ENCODE measurements at places on chromosomes 2 and 18. TPM values are rescaled to one million over a fixed set of nuclear protein-coding genes. Genes with fewer than 3 reads are reported as not detected.

DNA sequence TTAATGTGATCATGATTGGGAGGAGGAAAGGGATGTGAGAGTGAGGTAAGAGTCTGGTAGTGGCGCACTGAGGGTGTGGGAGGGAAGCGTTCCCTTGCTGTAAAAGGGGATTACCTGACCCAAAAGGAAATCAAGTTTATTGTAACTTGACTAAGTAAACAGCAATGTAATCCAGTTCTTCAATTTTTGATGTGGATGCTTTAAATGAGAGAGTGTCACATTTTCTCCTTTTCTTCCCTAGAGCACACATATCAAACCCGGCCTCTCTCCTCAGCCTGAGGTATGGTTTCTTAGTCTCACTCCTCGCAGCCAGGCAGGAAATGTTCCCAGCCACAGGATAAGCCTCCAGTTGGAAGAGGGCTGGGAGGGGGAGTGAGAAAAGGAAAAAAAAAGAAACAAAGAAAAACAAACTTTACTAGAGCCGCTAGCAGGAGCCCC, 688 bp upstream of the ARHGAP28 start:
- no peak for DNase-seq

The IL1R1 gene
- 36.3 TPM for polyA plus RNA-seq

- DNase-seq = no peak
Measured at GRCh38 chr2:112239862-112240261, 15.0 kb downstream of the ZC3H8 start.

DNA sequence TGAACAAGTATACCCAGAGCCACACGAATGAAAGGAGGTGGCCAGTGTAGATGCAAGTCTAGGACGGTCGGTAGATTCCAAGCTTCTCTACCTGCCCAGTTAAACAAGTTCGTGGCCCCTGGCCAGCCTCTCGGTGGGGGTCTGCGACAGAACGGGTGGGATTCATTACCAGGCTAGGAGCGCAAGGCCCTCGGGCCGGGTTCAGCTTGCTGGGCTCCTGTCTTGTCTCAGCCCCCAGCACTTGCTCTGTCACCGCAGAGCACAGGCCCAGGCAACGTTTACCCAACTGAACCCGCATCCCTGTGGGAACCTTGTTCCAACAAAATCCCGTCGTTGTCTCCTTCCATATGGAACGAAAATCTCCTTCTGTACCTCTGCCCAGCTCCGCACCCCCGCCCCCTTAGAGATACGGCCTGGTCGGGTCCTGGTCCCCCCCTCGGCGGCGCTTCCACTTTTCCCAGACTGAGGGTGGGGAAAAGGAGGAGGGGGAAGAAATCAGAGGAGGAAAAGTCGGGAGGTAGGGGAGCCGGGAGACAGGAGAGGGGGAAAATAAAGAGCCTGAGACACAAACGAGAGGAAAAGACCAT, 1.9 kb upstream of the EMX1 start:
- no peak for DNase-seq

The IL36RN gene
- polyA plus RNA-seq = not detected

DNA sequence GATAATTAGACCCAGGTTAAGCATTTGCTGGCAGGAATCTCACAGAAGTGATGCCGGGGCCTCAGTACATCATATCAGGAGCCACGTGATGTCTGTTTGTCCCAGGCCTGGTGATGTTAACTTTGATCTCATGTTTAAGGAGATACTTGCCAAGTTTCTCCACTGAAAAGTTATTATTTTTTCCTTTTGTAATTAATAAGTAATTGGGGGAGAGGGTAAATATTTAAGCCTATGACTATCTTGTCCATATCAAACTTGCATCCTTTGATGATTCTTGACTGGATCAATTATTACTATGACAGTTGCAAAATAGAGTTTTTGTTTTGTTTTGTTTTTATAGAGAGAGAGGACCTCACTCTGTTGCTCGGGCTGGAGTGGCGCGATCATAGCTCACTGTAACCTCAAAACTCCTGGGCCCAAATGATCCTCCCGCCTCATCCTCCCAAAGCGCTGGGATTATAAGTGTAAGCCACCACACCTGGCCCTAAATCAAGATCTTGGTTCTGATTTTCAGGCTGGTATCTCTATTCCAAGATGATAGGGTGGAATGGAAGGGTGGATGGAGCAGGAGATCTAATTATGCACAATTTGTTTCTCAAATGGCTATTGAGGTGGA, 46.4 kb downstream of the SLC4A1AP start:
- no peak for DNase-seq

The AGXT gene
- polyA plus RNA-seq = not detected

The COLEC12 gene
- polyA plus RNA-seq = 20.7 TPM

DNA sequence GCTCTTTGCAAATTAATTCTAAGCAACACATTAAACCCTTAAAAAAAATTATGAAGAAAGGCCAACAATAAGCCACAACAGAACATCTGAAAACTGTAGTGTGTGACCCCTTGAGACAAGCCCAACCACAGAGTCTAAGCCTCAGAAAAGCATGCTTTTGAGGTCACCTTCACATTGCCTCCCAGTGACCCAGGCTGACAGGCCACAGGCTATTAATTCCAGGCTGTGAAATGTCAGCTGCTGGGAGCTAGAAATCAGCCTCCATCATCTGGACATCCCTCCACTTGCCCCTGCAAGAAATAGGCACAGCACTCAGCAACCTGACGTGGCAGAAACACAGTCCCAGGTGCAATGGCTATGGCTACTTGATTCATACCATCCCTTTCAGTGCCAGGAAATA, 179.4 kb upstream of the ZFP36L2 start:
- DNase-seq = no peak

GRCh38 chr2:128613876-128614275, 295.2 kb upstream of the HS6ST1 start:
- DNase-seq = no peak

GRCh38 chr2:43715300-43716098, 39.3 kb upstream of the C1GALT1C1L start:
- DNase-seq = no peak

The MAP3K19 gene
- not detected for polyA plus RNA-seq

The MPP4 gene
- 0.04 TPM for polyA plus RNA-seq

The LOXHD1 gene
- polyA plus RNA-seq = 0.29 TPM

The LDAH gene
- polyA plus RNA-seq = 6.3 TPM

The CLEC4F gene
- 1.3 TPM for polyA plus RNA-seq

DNA sequence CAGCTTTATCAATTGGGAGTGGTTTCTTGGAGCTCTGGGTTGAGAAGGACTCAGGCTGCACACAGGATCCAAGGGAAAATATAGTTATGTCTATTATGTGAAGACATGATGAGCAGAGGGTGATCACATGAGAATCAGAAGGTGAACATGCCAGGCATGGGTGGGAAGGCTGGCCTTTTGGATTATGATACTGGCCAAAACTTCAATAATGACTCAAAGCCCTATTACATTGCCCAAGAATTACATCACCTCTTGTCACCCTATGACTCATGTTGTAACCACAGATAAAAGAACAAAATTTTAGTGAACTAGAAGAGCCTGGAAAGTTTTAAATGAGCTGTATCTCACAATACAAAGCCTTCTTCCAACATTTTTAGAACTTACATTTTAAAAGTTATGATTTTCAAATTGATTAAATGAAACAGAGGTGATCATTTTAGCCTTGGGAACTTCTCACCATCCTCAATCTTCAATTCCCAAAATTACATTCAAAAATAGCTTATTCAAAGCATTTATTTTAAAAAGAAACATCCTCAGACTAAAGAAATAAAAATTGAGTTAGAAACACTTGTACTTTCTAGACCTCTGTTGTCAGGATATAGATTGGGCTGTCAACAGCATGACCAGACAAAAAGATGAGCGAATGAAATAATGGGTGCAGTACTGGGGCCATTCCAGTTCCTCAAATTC, 428.3 kb downstream of the MBD2 start:
- DNase-seq = no peak

- no peak for DNase-seq
Measured at GRCh38 chr2:28751956-28752630, 463 bp downstream of the PPP1CB start.

The KCNS3 gene
- 1.8 TPM for polyA plus RNA-seq

The ERMN gene
- polyA plus RNA-seq = 0.08 TPM

The CDK5R2 gene
- polyA plus RNA-seq = not detected

The FASTKD2 gene
- polyA plus RNA-seq = 14.3 TPM

GRCh38 chr2:134778372-134778771, 59.6 kb upstream of the TMEM163 start:
- DNase-seq = no peak

The ANKRD30B gene
- not detected for polyA plus RNA-seq

GRCh38 chr2:72212486-72212855, 64.8 kb upstream of the CYP26B1 start:
- DNase-seq = no peak

- no peak for DNase-seq
Measured at GRCh38 chr2:62505109-62505749, 766 bp downstream of the TMEM17 start.

DNA sequence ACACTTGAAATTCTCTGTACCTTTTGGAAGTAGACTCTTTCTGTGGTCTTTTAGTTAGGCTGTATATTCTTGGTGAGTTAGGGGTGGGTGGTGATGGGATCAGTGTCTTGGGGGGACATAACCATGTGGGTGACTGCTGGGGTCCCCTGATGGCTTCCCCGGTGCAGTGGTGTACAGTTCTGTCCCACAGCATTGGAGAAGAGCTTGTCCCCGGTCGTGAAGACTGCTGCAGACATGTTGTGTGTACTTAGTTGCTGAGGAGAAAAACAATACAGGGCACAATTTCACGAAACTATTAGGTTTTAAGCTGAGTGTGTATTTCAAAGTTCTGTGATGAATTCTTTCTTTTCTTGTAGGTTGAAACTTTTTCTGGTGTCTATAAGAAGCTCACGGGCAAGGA, 5.4 kb downstream of the RPS7 start:
- no peak for DNase-seq

DNA sequence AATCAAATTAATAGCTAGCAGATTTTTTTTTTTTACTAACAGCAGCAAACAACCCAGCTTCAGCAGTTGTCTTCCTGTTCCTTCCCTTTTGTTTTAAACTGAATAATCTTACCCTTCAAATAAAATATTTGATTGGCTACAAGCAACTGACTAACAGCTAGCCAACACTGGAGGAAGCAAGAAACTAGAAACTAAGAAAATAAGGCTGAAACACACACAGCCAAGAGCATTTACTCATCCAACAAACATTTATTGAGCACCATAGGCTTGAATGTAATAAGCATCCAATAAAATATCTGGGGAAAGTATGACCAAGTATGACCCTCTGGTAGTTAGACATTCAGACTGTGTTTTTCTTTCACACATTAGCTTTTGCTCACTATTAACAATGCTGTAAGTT, 189.2 kb downstream of the CD226 start:
- no peak for DNase-seq

DNA sequence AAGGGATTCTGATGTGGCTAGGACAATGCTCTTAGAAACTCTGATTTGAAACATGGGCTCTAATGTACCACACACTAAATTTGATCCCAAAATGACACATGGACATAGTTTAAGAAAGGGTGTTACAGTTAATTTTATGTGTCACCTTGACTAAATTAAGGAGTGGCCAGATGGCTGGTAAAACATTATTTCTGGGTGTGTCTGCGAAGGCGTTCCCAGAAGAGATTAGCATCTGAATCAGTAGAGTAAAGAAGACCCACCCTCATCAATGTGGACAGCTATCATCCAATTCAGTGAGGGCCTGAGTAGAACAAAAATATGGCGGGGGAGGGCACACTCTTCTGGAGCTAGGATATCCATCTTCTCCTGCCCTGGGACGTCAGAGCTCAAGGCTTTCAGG, 283.1 kb upstream of the CHAC2 start:
- no peak for DNase-seq

DNA sequence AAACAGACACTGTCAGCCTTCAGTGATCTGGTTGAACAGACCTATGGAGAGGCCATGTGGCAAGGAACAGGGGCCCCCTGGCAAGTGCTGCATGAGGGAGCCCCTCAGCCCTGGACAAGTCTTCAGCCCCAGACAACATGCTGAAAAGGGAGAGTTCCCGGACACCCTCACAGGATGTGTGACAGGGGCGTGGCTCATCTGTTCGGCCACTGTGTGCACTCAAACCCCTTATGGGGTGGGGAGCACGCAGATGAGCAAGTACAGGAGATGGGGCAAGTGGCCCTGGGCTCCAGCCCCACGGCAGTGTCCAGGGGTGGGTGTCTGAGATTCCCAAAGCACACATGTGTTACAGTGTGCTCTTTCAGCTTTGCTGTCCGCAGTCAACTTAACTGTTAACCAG, 35.4 kb upstream of the MPPE1 start:
- no peak for DNase-seq

- no peak for DNase-seq
Measured at GRCh38 chr2:113028112-113028511, 22.9 kb downstream of the IL36A start.

DNA sequence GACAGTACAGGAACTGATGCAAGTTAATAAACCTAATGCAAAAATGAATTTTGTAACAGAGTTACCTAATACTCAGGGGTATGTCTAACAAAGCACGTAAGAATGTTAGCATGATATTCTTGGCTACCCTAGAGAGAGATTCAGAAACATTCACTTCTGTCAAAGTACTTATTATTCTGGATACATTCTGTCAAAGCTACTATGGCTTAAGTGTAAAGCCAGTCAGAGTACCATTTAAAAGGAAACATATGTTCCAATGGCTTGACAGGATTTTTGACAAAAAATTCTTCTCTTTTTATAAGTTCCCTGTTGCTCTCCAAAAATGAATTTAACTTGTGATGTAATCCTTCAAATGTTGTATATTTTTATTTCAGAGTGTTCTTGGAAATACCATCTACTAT, 85.5 kb downstream of the PIGN start:
- no peak for DNase-seq

The FAM237A gene
- polyA plus RNA-seq = not detected

DNA sequence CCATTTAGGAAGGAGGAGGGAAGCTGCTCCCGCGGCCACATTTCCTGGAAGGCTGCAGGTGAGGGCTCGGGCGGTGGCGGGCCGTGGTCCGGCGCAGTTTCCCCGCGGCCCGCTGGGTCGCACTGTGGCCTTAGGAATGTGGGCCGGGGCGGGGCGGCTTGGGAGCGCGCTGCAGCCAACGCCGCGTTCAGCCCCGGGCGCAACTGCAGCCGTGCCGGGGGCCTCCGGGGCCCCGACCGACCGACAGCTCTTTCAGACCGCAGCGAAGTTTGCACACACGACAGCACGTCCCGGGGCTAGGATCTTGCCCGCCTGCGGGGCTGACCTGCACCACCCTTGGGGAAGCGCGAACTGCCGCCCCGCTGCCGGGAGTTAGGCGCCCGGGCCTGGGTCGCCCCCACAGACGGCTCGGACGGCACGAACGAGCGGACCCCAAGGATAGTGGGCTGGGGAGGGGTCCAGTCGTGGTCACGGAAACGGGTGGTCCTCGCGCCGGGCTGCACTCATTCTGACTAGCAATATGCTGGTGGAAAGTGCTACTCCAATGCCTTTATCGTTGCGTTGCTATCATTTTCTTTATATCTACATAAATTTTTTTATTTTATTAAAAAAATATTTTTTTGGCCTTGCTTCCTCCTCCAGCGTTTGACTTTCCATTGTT, 69.9 kb upstream of the DLX2 start:
- DNase-seq = peak; percentile 57

- no peak for DNase-seq
Measured at GRCh38 chr2:119261493-119262225, 38.0 kb downstream of the STEAP3 start.

DNA sequence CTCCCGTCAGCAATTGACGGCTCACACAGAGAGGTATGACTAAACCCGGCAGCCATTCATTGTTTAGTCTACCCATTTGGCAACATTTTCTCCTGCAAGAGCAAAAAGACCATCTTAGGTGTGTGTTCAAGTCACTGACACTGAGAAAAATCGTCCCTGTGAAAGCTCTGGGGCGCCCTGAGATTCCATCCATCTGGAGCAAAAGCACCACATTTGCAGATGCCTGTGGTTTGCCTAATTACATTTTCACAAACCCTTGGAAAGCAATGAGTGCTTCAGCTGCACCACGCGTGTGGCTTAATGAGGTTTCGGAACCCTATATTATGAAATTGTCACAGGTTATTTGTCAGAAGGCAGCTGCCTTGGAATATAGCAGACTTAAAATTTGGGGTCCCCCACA, 110.7 kb upstream of the PTPRM start:
- no peak for DNase-seq

All from ovary (tissue), 10 donors.